Activated CD8-positive, alpha-beta memory T cell treated with anti-CD3 and anti-CD28 coated beads, Interleukin-2, amount 10 ng/mL, durations not matched to agents 7 days and 5 days (primary cell): ENCODE measurements at places on chromosomes 16 and 17.

DNA sequence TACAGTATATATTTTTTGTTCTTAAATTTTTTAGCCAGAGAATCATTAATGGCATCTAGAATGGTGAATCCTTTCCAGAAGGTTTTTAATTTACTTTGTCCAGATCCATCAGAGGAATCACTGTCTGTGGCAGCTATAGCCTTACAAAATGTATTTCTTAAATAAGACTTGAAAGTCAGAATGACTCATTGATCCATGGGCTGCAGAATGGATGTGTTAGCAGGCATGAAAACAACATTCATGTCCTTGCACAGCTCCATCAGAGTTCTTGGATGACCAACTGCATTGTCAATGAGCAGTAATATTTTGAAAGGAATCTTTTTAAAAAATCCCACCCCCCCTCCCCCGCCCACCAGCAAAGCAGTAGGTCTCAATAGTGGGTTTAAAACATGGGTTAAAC, 51.4 kb downstream of the CACNG1 start:
- no peak for DNase-seq

GRCh38 chr17:33385713-33386112, 92.6 kb upstream of the ASIC2 start:
- no peak for DNase-seq

DNA sequence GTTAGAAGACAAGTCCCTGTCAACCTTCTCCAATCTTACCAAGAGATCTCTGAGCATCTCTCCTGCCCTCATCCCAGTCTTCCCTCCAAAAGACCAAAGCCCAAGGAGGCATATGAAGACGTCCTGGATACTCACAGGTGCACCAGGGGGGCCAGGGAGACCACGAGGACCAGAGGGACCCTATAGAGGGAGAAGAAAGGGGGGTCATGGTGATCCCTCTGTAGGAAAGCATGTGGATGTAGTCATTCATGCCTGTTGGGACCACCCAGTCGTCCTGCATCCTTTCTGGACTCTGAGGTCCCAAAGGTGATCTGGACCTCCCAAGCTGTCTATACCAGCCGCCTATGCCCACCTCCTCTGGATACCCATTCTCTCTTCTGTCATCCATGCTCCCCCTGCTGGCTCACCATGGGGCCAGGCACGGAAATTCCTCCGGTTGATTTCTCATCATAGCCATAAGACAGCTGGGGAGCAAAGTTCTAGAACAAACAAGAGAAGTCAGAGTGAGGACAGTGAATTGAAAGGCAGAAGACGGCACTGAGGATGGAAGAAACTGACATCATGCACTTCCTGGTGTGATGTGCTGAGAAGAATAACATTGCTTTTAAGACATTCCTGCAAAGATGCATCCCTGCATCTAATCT, 3.3 kb downstream of the COL1A1 start:
- peak; percentile 79 for DNase-seq

DNA sequence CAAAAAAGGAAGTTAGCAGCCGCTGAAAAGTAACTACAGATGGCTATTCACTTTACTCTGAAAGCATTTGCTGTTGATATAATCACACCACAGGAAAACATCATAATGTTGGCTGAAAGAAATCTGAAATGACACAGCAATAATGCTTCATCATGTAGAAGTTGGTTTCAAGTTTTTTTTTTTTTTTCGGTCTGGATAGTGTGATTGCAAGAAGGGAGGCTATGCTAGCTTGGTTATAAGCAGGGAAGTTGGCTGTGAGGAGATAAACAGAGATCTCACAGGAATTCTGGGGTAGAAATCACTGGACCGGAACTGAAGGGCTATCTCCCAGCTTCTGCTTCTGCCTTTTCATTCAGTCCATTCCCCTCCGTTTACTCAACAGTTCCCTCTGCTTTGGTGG, 57.9 kb downstream of the MYO1D start:
- DNase-seq, result no peak

- DNase-seq, result no peak
Observed at GRCh38 chr16:79484237-79484636, 116.3 kb downstream of the MAF start.
